Tibial nerve (tissue), 4 donors: ENCODE measurements at places on chromosomes 5 and 9. TPM values are rescaled to one million over a fixed set of nuclear protein-coding genes. Genes with fewer than 3 reads are reported as not detected.
A peak's percentile ranks its signal among the peaks of the same experiment; 100 is the strongest.

SPDL1 gene
- total RNA-seq, result 15.6 TPM

CTNND2 gene
- total RNA-seq, result 1.5 TPM

MYMK gene
- total RNA-seq, result not detected

LIX1 gene
- not detected for total RNA-seq

CNTLN gene
- total RNA-seq, result 32.0 TPM

PCDHB10 gene
- 5.7 TPM for total RNA-seq

CER1 gene
- total RNA-seq, result 1.5 TPM

ANKRD34B gene
- total RNA-seq, result not detected

DNA sequence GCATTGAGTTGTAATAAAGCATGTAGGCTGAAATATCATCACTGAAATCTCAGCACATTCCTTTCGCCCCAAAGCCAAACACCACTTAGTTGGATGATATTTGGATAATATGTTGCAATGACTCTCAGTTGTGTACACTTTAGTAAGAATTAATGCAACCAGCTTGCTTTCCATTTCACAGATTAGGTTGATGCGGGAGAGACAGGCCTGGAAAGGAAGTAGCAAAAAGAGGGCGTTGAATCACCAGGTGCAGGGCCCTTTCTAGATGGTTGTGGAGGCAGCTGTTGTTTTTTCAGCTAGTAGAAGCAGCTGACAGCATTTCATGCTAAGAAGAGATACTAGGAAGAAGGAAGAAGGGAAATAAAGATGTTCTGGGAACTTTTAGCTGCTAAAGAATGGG is 30.9 kb downstream of the DMRT3 start:
- no peak for DNase-seq

GRCh38 chr9:98021306-98022040 is 35.1 kb upstream of the NANS start:
- no peak for DNase-seq

DNA sequence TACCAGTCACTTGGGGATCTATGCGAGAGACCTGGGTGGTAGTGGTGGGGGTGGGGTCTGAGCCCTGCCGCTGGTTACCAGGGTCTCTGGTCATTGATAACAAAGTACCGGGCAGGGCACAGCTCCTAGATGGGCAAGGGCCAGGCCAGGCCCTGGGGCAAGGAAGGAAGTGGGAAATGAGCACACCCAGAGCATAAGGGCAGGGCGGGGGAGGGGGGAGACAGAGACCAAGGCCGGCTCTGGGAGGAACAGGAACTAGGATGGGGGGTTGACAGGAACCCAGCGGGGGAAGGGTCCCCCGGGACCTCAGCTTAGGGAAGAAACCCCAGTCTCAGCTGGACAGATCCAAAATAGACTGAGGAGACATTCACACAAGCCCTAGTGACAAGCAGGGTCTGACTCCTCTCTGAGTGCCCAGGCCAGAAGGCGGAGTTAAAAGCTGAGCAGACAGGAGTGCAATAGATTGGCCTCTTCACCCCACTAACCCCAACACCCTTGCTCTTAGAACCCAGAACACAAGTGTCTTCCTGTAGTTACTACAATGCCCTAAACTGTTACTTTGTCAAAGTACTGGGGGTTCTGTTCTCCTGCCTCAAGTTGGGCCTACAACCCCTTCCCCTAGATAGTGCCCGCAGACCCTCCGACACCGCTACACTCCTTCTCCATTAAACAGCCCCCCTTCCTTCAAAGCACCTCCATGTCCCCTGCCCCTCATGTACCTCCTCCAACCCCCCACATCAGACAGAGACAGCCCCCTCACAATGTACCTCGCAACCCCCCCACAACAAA is 628 bp downstream of the ATOSB start:
- DNase-seq, result peak; percentile 46

DNA sequence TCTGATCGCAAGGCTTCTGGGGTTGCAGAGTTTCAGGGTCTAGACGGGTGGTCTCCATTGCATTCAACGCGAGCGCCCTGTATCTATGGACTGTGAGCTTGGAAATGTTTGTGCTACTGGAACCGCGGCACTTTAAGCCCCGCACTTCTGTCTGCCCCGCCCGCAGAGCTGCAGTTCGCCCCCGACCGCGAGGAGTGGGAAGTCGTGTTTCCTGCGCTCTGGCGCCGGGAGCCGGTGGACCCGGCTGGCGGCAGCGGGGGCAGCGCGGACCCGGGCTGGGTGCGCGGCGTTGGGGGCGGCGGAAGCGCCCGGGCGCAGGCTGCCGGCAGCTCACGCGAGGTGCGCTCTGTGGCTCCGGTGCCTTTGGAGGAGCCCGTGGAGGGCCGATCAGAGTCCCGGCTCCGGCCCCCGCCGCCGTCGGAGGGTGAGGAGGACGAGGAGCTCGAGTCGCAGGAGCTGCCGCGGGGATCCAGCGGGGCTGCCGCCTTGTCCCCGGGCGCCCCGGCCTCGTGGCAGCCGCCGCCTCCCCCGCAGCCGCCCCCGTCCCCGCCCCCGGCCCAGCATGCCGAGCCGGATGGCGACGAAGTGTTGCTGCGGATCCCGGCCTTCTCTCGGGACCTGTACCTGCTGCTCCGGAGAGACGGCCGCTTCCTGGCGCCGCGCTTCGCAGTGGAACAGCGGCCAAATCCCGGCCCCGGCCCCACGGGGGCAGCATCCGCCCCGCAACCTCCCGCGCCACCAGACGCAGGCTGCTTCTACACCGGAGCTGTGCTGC is 1.0 kb downstream of the ADAMTS19 start:
- no peak for DNase-seq

DNA sequence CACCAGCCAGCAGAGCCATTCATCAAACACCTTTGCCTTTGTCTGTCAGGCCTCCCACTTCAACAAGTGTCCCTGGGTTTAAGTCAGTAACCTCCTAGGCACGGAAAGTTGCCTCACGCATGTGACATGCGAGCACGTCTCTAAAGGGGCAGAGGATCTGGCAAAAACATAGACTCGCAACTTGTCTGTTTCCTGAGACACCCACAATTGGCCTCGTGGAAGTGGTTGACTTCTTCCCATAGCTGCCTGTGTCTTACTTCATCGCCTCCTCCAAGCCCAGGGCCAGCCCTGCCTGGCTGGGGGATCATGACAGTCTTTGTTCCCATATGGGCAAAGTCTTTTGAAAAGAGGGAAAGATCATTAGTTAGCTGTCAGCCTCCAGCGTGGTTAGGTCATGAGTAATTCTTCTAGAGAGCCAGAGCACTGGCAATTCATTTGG is 35.5 kb upstream of the GLRX start:
- DNase-seq, result no peak

GRCh38 chr5:101278011-101278687 is 375.1 kb upstream of the ST8SIA4 start:
- no peak for DNase-seq

GRCh38 chr9:78893774-78894401 is 597.0 kb downstream of the PSAT1 start:
- no peak for DNase-seq

DNA sequence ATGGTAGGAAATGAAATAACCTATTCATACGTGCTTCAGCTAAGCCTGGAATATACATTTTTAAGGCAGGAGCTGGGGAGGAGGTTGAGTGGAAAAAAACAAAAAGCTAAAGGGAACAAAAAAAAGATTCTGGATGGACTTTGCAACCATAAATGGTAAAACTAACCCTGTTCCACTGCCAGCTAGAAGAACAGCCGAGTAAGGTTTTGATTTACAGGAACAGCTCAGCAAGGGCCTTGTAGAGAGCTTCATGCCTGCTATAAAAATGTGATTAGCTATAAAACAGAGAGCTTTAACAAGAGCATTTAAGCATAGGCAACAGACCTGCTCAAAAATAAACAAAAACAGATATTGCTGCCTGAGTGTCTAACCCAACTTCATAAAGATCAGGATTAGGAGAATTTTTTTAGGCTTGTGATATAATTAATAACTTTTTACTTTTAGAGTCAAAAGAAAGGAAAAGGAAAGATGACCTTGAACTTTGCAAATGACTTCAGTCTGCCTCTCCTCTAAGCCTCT is 194.8 kb downstream of the FBXL7 start:
- DNase-seq, result no peak

DNA sequence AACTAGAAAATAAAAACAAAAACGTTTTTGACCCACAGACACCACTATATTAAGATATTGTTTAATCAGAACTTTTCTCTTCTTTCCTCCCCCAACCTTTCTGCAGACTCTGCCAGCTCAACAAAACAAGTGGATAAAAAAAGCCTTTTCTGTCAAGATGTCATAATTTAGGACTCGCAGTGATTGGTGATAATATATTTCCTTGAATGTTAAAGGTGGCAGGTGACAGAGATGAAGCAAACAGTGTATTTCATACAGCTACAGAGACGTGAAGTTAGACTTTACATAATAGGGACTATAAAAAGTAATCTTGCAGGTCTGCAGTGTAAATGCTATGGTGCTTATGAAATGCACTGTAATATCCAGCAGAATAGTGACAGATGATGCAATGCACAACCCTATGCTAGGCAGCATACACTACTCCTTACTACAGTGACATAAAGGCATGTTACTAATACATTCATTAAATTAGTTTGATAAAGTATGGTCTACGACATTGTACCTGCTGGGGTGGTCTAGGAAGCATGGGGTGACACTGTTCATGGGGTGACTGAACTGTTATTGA is 326.7 kb upstream of the GRAMD2B start:
- no peak for DNase-seq

DNA sequence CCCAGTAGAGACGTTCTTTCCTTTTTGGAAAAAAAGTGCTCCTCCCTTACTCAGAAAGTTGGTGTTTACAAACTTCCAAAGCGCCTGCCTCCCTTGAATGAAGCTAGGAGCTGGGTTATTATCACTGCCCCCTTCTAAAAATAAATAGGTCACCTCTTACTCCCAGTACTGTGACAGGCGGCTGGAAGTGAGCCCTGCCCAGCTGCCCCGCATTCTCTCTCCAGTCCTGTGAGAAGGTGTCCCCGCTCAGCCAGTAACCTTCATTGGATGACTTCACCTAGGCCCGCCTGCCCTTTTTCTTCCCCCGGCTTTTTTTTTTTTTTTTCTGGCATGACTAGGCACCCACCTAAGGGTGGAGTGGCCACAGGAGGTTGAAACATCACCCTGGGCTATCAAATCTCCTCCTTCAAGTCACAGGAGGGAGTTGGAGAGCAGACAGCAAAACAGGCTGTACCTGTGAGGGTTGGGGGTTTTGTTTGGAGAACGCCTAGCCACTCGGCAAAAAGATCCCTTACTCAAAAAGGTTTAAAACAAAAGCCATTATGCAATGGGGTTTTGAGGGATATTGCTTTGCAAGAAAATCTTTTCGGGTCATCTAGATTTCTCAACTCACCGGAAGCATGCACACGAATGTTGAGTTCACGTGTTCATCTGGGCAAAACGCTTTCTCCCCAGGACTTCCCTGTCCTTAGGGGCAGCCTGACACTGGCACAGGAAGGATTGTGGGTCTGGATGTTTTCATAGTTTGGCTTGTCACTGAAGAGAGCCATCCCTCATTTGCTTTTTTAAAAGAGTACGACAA is 43.3 kb upstream of the ZNF622 start:
- no peak for DNase-seq

- DNase-seq, result no peak
Observed at GRCh38 chr5:93072831-93073459, 508.1 kb downstream of the NR2F1-AS1 start.

DNA sequence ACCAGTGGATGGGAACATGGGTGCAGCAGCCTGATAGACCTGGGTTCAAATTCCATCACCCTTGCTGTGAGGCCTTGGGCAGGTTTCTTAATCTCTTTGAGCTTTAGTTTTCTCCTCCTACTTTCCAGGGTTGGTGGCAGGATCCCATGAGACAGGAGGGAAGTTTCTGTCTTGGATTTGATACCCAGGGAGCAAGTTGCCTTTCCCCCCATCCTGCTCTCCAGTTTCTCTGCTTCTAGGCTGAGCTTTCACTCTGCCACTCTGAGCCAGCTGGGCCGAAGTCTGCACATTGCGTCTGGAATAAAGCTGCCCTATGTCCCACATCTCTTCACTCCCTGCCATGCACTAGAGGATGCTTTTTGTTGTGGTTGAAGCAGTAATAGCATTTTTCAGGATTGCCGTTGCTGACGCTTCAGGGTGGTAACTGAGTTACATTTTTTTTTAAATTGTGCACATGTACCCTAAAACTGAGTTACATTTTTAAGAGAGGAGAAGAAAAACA is 40.5 kb upstream of the ANGPTL2 start:
- DNase-seq, result no peak

GRCh38 chr5:153660919-153661318 is 170.4 kb downstream of the GRIA1 start:
- DNase-seq, result no peak

GRCh38 chr5:173581408-173582215 is 34.8 kb downstream of the BOD1 start:
- DNase-seq, result no peak

GRCh38 chr5:53319315-53319714 is 161.1 kb upstream of the FST start:
- DNase-seq, result no peak

- DNase-seq, result no peak
Observed at GRCh38 chr9:107375651-107376369, 92.7 kb downstream of the RAD23B start.
